NCI-H1105 treated with DMSO at 0.1 percent for 48 hours (cell line): ENCODE measurements at places on chromosomes 3 and 15.

- no peak for DNase-seq
Observed at GRCh38 chr3:86985181-86985826, 5.6 kb downstream of the VGLL3 start.

DNA sequence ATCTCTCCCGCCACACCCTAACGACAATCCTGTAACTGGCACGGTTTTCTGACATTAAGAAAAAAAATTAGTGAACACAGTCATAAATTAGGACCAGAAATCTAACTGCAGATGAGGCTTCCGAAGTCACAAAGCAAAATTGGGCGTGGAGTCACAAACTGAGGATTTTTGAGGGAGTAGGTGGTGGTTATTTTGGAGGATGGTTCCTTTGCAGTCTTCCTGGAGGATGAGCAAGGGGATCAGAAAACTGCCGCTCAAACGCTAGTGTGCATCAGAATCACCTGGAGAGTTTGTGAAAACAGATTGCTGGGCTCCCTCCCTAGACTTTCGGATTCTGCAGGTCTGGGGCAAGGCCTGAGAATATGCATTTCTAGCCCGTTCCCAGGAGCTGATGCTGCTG lies 334.8 kb downstream of the RORA start:
- no peak for DNase-seq

- no peak for DNase-seq
Observed at GRCh38 chr3:78632925-78633553, 1134.8 kb downstream of the ROBO1 start.

- DNase-seq = no peak
Observed at GRCh38 chr3:37223576-37223975, 49.2 kb upstream of the LRRFIP2 start.

DNA sequence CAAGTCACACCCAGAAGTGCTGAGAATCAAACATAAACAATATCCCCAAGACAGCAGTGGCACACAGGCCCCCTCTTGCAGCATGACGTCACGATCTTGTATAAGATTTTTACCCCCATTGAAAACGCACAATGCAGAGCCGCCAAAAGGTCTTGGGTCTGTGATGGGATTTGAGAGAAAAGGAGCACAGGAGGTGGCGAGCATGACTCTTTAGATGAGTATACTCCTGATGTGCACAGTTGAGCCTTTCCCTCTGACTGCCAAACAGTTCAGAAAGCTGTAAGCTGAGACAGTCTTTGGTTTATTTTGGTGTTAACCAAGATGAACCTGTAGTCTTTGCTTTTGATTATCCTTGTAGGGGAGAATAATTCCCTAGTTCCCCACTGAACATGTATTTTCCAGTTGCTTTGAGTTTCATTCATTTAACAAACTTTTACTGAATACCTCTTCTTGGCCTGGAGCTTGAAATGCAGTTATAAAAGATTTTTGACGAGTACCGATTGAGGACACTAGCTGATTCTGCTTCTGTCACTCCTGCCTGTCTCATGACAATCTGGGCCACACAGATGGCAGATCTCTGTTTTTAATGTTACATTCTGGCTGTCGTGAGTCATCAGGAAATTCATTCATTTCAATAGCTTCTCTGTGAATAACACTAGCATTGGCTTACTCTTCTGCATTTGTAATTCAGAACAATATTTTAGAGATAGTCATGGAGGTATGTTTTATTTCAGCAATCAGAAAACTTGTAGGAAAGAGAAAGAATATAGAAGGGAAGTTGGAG lies 28.9 kb downstream of the CFAP91 start:
- no peak for DNase-seq

DNA sequence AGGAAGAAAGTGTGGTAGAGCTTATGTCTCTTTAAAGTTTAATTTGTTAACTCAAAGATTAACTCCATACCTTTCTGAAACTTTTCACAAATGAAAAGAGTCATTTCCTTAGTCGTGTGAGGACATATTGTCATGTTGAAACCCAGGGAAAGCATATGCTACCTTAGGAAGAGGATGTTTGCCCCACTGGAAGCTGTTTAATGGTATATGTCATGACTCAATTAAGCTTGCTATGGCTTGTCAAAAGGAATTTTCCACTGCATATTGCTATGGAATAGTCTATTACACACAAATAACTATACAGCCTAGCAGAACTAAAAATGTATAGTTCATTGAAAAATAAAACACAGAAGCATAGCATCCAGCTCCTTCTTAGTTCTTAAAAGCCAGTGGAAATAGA lies 69.9 kb downstream of the NSUN3 start:
- DNase-seq = no peak

DNA sequence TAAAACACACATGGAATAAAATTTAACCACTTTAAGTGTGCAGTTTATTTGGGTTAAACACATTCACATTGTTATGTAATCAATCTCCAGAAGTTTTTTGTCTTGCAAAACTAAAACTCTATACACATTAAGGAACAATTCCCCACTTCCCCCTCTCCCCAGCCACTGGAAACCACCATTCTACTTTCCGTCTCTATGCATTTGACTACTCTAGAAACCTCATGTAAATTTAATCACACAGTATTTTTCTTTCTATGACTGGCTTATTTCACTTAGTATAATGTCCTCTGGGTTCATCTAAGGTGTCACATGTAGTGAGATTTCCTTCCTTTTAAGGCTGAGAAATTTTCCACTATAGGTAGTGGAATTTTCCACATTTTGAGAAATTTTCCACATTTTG lies 568.7 kb upstream of the UBE2E2 start:
- no peak for DNase-seq

DNA sequence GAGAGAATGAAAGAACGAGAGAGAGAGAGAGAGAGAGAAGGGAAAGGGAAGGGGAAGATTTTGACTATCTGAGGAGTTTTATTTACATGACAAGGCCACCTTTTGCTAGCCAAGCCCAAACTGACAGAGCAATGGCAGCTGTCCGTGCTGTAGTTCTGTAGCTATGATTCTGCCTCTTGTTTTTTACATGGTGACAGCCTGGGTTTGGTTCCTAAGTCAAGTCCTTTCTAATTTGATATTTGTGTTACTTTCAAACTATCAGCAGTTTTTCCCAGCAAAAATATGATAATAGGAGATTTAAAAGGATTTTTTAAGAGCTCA lies 26.3 kb upstream of the MFGE8 start:
- DNase-seq = no peak

DNA sequence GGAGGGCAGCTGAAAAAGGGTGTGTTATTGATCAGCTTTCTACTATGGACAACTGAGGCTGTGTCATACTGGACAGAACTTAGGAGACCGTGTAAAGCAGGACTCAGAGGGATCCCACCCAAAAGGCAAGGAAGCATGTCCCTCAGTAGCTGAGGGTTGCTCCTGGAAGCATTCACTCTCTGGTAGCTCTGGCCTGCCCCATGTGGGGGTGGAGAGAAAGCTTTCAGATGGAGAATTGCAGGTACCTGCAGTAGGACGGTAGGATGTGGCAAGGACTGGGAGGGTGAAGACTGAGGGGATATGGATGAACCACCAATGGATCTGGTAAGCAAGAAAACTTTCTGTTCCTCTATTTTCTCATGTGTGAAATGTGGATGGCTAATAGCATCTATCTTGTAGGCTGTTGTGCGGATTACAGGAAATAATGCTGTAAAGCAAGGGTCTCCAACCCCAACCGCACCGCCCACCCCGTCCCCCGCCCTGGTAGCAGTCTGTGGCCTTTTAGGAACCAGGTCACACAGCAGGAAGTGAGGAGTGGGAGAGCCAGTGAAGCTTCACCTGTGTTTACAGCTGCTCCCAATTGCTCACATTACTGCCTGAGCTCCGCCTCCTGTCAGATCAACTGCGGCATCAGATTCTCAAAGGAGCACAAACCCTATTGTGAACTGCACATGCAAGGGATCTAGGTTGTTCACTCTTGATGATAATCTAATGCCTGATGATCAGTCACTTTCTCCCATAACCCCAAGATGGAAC lies 157.7 kb upstream of the PROK2 start:
- DNase-seq = no peak

GRCh38 chr3:11059090-11059798 lies 66.7 kb downstream of the SLC6A1 start:
- DNase-seq = peak; percentile 60

GRCh38 chr3:148221303-148221702 lies 476.4 kb upstream of the AGTR1 start:
- no peak for DNase-seq

- DNase-seq = peak; percentile 87
Observed at GRCh38 chr15:72230197-72231065, 559 bp downstream of the PKM start.

DNA sequence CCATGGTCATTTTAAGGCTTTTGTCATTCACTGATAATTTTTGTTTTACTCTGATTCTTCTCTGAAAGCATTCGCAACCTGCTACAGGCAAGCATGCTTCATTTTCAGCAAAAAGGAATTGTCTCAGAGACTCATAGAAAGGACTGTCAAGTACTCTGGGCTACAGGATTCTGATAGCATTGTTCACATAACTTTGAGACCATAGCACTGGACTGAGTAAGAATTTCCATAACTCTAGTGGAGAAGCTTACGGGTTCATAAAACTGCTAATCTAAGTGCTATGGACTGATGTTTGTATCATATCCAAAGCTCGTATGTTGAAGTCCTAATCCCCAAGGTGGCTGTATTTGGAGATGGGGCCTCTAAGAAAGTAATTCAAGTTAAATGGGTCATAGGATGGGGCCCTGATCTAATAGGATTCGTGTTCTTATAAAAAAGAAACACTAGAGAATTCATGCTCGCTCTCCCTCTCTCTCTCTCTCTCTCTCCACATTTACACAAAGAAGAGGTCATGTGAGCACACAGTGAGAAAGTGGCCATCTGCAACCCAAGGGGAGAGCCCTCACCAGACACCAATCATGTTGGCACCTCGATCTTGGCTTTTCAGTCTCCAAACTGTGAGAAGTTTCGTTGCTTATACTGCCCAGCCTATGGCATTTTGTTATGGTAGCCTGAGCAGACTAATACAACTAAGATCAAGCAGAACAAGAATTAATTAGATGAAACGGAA lies 60.4 kb downstream of the CRYGS start:
- no peak for DNase-seq

DNA sequence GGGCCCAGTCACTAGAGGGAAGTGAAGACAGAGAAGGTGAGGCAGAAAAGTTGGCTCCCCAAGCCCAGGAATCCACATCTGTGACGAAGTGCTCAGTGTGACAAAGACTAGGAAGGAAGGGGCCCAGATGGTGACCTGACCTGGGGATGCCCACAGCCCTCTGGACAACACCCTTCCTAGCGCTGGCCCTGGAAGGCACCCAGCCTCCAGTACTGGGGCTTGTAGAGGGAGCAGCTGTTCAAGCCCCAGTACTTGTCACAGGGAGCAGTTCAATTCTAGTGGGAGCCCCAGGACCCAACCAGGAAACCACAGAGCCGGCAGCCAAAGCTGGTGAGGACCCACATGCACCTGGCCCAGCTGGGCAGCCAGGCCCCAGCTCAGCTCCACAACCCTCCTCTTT lies 190.8 kb downstream of the XXYLT1 start:
- no peak for DNase-seq

GRCh38 chr3:53182764-53183355 lies 21.9 kb downstream of the PRKCD start:
- no peak for DNase-seq

GRCh38 chr15:58748040-58748851 lies 1.3 kb downstream of the ADAM10 start:
- DNase-seq = peak; percentile 39

DNA sequence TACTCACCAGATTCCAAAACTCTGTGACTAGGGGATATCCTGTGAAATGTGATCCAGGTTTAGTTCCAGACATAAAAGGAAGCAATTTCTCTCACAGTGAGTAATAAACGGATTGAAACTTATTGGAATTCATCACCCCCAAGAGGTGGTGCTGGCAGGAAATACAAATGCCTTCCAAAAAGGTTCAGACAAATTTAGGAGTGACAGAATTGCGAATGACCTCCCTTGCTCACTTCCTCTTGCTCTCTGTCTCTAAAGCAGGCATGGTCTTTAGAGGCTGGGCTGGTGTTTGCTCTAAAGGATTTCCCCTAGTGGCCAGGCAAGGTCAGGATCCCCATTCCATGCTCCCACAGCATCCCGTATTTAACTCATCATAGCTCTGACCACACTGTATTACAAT lies 449.4 kb upstream of the PPP2R3A start:
- no peak for DNase-seq

GRCh38 chr3:47884603-47885002 lies 81.7 kb downstream of the DHX30 start:
- DNase-seq = no peak

DNA sequence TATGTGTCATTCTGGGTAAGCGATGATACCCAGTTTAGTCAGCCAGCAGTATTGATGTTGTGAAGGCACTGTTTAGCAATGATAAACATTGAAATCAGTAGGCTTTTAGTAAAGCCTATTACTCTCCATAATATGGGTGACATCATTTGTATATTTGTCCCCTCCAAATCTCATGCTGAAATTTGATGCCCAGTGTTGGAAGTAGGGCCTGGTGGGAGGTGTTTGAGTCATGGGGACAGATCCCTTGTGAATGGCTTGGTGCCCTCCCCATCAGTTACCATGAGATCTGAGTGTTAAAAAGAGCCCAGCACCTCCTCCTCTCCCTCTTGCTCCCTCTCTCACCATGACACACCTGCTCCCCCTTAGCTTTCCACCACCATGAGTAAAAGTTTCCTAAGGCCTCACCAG lies 31.4 kb upstream of the FAN1 start:
- DNase-seq = no peak

DNA sequence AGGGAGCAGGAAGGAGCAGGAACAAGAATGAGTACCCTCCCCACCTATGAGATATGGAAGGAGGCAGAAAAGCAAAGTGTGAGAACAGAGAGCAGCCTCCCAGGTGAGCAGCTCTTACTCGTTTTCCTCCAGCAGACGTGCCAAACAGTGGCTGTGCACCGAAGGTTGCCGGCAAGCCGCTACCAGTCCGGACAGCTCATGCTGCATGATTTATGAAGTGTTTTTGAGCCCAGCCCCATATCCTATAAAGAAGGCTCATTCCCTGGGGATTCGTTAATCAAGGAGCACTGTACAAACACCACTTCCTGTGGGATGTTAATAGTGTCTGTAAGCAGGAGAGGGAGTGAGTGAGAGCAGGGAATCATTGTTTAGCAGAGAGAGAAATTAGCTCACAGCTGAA lies 118.3 kb upstream of the FOXB1 start:
- DNase-seq = peak; percentile 100

DNA sequence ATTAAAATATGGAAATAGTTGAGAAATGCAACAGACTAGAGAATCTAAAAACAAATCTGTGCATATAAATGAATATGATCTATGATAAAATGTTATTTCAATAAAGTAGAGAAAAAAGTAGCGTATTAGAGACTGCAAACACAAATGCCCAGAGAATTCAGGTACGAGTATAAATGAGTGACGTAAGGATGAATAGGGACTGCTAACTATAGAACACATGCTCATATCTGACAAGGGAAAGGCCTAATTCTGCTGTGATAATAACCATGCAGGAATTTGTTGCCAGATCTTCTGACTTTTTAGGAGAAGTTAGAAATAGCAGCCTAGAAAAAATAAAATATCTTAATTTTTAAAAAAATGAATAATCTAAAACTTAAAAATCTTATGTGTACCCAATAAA lies 73.1 kb downstream of the ESYT3 start:
- no peak for DNase-seq

- DNase-seq = no peak
Observed at GRCh38 chr3:51942603-51943450, 664 bp downstream of the PARP3 start.
